Activated naive CD8-positive, alpha-beta T cell treated with anti-CD3 and anti-CD28 coated beads, Interleukin-2, amount 10 ng/mL, durations not matched to agents 7 days and 5 days (primary cell): ENCODE measurements at places on chromosomes 2 and 18. TPM values are rescaled to one million over a fixed set of nuclear protein-coding genes. Genes with fewer than 3 reads are reported as not detected.

DNA sequence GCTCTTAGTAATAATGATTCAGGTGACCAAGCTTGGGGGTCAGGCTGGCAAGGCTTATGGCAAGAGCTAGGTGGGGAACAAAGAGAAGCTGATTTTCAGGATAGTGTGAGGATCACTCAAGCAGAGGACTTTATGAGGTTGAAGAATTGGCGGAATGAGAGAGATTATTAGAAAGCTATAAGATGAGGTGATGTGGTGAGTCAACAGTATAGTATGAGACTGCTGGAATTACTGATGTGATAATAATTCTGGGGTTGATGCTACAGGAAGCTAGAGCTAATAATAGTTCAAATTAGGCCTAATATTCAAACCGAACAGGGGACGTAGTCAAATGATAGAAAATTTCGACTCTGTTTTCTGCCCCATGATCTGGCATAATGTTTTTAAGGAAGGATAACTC, 2115.3 kb upstream of the PIK3C3 start:
- peaks cover 23% of the 10 kb centered on the region for H3K27me3 ChIP-seq
- H3K36me3 ChIP-seq, result no peaks in the 10 kb centered on the region
- DNase-seq, result no peak
- H3K27ac ChIP-seq, result no peak overlapping the region
- H3K4me1 ChIP-seq, result no peaks in the 10 kb centered on the region

GRCh38 chr18:40380686-40381439, 1574.2 kb upstream of the PIK3C3 start:
- no peaks in the 10 kb centered on the region for H3K4me1 ChIP-seq
- no peak overlapping the region for H3K27ac ChIP-seq
- no peaks in the 10 kb centered on the region for H3K27me3 ChIP-seq
- DNase-seq, result no peak
- no peak overlapping the region for H3K4me3 ChIP-seq
- H3K36me3 ChIP-seq, result no peaks in the 10 kb centered on the region

- no peak for DNase-seq
- H3K4me3 ChIP-seq, result no peak overlapping the region
- peaks cover 55% of the 10 kb centered on the region for H3K27me3 ChIP-seq
- peaks cover 12% of the 10 kb centered on the region for H3K4me1 ChIP-seq
- H3K27ac ChIP-seq, result no peak overlapping the region
Measured at GRCh38 chr2:120341977-120342376, 4.0 kb upstream of the INHBB start.

- H3K27me3 ChIP-seq, result no peaks in the 10 kb centered on the region
- H3K4me3 ChIP-seq, result no peak overlapping the region
- H3K4me1 ChIP-seq, result peaks cover 6% of the 10 kb centered on the region
Measured at GRCh38 chr18:732371-732770, 19.9 kb upstream of the ENOSF1 start.

GRCh38 chr2:51859260-51859659, 827.3 kb upstream of the NRXN1 start:
- H3K4me3 ChIP-seq, result no peak overlapping the region
- DNase-seq, result no peak
- H3K27ac ChIP-seq, result no peak overlapping the region
- H3K27me3 ChIP-seq, result no peaks in the 10 kb centered on the region
- no peaks in the 10 kb centered on the region for H3K36me3 ChIP-seq

- H3K4me3 ChIP-seq, result no peak overlapping the region
- H3K36me3 ChIP-seq, result peaks cover 22% of the 10 kb centered on the region
- DNase-seq, result no peak
- H3K27ac ChIP-seq, result no peak overlapping the region
- peaks cover 12% of the 10 kb centered on the region for H3K4me1 ChIP-seq
- no peaks in the 10 kb centered on the region for H3K27me3 ChIP-seq
Measured at GRCh38 chr2:8073916-8074315, 607.9 kb upstream of the ID2 start.

DNA sequence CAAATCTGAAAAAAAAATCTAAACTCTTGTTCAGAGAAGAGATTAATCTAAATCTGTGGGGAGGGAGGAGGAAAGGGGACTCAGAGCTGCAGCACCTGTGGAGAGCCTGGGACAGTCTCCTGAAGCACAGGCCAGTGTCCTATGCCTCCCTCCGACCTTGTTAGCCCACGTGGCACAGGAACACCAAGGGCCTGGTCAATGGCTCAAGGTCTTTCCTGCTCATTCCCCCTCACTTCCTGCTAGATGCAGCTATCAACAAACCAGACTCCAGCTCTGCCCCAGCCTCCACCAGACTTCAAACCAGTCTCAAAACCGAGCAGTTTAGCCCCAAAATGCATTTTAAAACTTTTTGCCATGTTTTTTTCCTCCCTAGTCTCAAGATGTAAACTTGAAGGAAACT, 20.1 kb upstream of the SULT1C3 start:
- no peaks in the 10 kb centered on the region for H3K4me1 ChIP-seq
- H3K36me3 ChIP-seq, result no peaks in the 10 kb centered on the region
- no peak overlapping the region for H3K4me3 ChIP-seq
- H3K27me3 ChIP-seq, result peaks cover 3% of the 10 kb centered on the region
- no peak for DNase-seq

Gene LHCGR
- total RNA-seq, result not detected

Gene GALNT5
- total RNA-seq, result not detected

Gene LCT
- total RNA-seq, result 0.39 TPM
